ENCODE measurements at places on chromosomes 3 and 15.

DNA sequence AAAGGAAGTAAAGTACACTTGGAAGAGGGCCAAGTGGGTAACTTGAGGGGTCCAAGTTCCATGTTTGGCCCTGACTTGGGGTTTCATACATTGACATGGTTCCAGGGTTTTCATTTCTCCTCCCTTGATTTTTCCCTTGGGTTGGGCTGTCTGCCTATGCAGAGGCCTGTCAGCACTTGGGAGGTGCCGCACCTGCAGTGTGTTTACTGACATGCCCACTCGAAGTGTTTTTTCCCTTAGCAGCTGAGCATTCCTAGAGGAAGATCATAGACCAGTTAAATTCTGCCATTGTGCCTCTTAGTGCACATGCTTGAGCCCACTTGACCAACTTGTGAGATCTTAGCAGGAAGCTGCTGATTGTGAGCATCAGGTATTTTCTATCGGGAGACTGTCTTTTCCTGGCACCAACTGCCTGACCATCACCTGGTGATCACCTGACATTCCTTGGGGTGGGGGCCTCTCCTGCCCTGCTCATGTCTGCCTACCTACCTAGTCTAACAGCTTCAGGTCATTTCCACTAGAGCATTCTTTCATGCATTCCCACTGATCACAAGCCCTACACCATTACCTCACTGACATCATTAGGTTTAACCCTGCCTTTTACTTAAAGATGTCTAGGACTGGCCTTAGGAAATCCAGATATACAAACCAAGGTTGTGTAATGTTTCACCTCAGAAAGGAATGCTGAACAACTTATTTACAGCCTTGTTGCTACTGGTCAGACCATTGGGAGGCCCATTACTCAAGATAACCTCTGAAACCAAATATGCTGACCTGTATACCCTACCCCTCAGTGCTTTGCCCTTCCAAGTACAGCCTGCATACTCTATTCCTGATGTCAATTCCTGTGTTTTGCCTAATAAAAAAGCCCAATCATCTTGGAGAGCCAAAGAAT lies 68.3 kb downstream of the CD47 start:
- no peak for DNase-seq

GRCh38 chr3:139505829-139506386 lies 29.6 kb upstream of the RBP2 start:
- DNase-seq: no peak

GRCh38 chr3:14331251-14331650 lies 71.2 kb upstream of the SLC6A6 start:
- DNase-seq: no peak

GRCh38 chr3:125622381-125622791 lies 27.1 kb upstream of the OSBPL11 start:
- no peak for DNase-seq

- DNase-seq: no peak
Observed at GRCh38 chr3:12349895-12350811, 61.3 kb downstream of the PPARG start.

Measured in NCI-H2171 treated with DMSO at 0.1 percent for 48 hours (cell line).